PC-3 (cell line): ENCODE measurements at places on chromosomes 4 and X.
A peak's percentile ranks its signal among the peaks of the same experiment; 100 is the strongest.

DNA sequence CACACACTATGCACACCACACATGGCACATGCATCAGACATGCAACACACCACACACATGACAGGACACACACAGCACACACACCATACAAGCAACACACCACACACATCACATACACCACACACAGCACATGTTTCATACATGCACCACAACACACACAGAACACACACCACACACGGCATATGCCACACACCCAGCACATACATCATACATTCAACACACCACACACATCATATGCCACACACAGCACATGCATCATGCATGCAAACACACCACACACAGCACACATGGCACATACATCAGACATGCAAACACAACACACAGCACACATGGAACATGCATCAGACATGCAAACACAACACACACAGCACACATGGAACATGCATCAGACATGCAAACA lies 80.7 kb upstream of the LRPAP1 start:
- DNase-seq = no peak

DNA sequence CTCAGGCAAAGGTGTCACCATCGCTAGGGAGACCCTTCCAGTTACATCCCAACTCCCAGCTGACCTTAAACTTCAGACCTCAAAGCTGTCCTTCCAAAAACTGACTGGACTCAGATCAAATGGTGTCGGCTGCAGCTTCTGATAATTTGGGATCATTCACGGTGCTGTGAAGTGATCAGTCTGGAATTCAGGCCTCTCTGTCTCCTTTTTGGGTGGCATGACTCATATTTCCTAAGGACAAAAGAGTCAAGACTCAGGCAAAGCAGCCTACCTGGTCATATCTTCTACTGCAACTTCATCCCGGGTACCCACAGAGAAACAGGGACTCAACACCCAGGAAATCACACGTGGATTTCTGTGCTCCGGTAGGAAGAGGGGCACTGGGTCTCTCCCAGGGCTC lies 87.6 kb downstream of the SORCS2 start:
- DNase-seq = peak; percentile 61

- no peak for DNase-seq
Measured at GRCh38 chr4:6900181-6900812, 9.3 kb upstream of the TBC1D14 start.

- no peak for DNase-seq
Measured at GRCh38 chrX:13937370-13938050, 92.2 kb downstream of the GEMIN8 start.

DNA sequence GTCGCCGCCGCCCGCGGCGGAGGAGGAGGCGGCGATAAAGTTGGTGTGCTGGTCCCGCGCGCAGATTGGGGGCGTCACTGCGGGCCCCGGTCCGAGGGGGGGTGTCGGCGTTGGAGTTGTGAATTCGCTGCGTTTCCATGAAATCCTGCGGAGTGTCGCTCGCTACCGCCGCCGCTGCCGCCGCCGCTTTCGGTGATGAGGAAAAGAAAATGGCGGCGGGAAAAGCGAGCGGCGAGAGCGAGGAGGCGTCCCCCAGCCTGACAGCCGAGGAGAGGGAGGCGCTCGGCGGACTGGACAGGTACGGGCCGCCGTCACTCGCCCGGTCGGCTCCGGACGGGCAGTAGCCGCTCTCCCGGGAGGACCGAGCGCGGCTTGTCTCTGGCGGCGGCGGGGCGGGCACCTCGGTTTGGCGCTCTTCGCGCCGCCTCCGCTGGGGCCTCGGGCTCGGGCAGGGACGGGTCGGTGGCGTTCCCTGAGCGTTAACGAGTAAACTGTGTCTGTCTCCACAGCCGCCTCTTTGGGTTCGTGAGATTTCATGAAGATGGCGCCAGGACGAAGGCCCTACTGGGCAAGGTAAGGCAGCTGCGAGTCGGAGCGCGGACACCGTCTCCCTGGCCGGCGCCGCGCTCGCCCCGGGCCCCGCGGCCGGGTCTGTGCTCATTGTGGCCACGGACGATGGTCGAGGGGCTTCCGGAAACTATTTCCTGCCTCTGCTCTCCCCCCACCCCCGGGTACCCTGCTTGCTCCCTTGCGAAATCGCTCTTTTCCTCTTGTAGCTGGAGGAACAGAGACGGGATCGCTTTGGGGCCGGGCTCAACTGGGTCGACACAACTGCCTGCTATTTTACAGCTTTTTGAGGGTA lies 658 bp downstream of the KDM6A start:
- DNase-seq = peak; percentile 29

DNA sequence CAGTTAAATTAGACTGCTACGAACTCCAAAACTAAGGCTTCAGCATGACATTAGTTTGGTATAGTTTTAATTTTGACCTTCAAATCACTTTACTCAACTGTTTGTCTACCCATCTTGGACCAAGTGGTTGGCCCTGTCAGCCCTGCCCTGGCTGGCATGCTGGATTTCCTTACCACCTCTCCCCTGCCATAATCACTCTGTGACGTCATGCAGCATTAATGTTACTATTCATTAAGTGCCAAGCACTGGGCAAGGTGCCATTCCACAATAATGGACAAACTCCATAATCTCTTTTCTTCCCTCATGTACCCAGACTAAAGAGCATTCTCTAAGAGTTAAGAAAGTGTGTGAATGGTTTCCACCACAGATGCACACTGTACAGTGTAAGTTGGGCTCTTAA lies 277.0 kb upstream of the INTU start:
- no peak for DNase-seq

DNA sequence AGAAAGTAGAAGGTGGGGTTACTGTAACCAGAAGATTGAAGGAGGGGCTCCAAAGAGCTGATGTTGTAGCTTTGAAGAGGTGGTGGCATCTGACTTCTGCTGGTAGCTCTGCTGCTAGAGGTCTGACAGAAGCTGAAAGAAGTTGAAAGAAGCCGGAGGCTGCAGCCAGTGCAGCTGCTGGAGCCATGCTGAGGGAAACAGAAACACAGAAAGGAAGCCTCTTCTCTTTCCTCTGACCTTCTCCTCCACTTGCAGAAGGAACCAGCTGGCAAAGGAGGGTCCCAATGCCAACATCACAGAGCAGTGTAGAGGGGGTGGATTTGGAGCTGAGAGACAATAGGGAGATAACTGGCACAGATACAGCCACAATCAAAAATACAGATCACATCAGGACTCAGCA lies 89.3 kb upstream of the HHIP start:
- DNase-seq = no peak

- DNase-seq = peak; percentile 47
Measured at GRCh38 chr4:127788517-127788916, 6.4 kb downstream of the HSPA4L start.

GRCh38 chr4:106186201-106186600 lies 129.8 kb downstream of the TBCK start:
- DNase-seq = no peak

DNA sequence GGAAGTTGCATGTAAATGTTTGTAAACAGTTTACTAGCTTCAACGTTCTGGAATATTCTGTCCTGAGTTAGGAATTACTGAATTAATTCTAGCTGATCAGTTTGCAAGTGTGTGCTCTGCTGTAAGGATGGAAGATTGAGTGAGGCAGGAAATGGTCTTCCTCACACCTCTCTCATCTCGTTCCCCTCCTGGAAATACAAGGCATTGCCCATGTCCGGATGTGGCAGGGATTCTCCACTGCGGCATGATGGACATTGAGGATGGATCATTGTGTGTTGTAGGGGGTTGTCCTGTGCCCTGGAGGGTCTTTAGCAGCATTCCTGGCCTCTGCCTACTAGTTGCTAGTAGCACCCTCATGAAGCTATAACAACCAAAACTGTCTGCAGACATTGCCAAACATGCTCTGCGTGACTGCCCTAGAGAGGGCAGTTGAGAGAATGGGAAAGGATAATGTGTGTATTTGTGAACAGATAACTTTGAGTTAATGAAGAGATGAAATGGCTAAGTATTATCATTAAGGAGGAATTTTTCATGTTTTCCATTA lies 12.6 kb downstream of the CA5B start:
- DNase-seq = no peak

DNA sequence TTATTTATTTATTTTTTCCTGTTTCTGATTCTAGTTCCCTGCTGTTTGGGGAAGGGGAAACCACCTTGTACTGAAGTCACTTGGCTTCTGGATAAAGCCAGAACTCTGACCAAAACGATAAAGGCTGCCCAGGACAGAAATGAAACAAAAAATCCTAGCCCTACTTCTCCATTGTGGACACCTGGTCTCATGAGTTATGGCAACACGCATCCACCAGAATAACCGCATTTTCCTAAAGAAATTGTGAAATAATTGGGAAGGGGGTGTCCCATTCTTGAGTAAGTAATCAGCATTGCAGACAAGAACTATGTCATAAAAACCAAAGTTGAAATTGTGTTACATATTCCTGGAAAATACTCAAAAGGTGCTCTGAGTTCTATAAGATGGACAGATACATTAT lies 42.1 kb downstream of the SLC9A7 start:
- no peak for DNase-seq
